ENCODE measurements at places on chromosomes 1 and 21. TPM values are rescaled to one million over a fixed set of nuclear protein-coding genes. Genes with fewer than 3 reads are reported as not detected.

Gene FCRL4
- total RNA-seq: not detected

GRCh38 chr1:225842074-225842473 lies 32.1 kb downstream of the EPHX1 start:
- DNase-seq: no peak

DNA sequence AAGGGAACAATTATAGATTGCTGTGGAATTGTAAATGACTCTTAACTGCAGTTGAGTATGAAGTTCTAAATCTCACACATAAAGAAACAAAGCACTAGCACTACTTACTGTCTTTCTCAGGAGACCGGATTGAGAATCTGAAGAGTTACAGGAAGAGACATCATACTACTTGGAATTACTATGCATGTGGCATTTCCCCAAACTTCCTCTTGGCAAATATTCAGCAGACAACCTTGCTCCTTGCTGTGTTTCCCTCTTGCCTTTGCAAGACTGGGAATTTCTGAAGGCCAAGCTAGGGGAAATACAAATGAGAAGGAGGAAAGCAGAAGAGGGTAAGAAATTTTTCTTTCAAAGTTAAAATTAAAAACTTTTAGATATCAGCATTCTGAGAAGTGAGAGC lies 173.6 kb upstream of the KCTD3 start:
- no peak for DNase-seq

- no peak for DNase-seq
These were observed 50.3 kb downstream of the CHD1L start for GRCh38 chr1:147292631-147293251.

Gene TFF2
- not detected for total RNA-seq

DNA sequence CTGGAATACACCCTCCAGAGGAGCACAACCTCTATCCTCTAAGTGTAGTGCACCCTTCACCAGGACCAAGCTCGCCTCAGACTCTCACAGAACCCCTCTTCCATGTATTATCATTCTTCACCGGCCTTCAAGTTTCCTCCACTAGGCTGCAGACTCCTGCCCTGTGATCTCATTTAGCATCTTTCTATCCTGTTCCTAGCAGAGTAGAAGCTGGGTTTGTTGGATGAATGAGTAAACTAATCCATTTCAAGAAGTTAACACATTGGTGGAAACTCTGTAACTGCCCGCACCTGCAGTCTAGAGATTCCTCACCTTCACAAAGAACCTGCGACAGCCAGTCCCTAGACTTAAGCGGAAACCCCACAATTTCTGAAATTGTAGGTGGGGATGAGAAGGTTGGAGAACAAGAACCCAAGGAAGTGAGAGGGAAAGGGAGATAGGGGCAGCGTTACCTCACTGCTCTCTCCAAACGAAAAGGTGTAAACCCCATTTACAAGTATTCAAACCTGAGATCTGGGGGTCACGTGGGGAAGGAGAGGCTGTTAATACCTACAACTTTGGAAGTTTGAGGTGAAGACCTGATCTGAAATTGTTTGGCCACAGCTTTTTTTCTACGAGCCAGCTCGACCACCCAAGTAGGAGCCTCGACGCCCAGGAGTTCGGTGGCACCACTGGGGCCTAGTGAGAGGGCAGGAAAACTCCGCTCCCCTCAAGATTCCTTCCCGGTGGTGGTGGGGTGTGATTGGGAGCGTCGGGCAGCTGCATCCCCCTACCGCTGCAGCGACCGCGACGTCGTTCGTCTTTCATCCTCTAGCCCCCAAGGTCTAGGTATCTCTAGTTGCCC lies 1.2 kb downstream of the PTPN14 start:
- no peak for DNase-seq

Gene BOLA1
- 28.0 TPM for total RNA-seq

Measured in right atrium auricular region (tissue), 2 donors.